ENCODE measurements at places on chromosomes 5 and 9. TPM values are rescaled to one million over a fixed set of nuclear protein-coding genes. Genes with fewer than 3 reads are reported as not detected.

The SLC34A1 gene
- total RNA-seq = not detected

The C5orf52 gene
- total RNA-seq = not detected

The CEP78 gene
- 11.5 TPM for total RNA-seq

The LRRC70 gene
- total RNA-seq = 5.7 TPM

The RETREG1 gene
- 61.1 TPM for total RNA-seq

The PTGS1 gene
- total RNA-seq = 2.6 TPM

The SLC23A1 gene
- total RNA-seq = not detected

The SLC35D2 gene
- 14.6 TPM for total RNA-seq
